ENCODE measurements at places on chromosomes 7 and 10.
A peak's percentile ranks its signal among the peaks of the same experiment; 100 is the strongest.

- peak; percentile 39 for DNase-seq
Observed at GRCh38 chr10:43801140-43801539, 152.5 kb upstream of the ZNF32 start.

- DNase-seq, result no peak
Observed at GRCh38 chr10:99330347-99330924, 1.3 kb downstream of the CNNM1 start.

- DNase-seq, result no peak
Observed at GRCh38 chr7:84638339-84638697, 443.7 kb upstream of the SEMA3A start.

DNA sequence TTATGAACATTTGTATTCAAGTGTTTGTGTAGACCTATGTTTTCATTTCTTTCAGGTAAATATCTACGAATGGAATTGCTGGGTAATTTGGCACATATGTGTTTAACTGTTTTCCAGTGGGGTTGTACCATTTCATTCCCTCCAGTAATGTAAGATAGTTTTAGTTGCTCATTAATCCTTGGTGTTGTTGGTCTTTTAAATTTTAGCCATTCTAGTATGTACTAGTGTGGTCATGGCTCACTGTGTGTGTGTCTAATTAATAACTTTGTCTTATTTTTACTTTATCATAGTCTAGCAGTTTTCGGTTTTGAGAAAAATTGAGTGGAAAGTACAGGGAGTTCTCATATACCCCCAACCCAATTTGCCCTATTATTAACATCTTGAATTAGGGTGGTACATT is 278.8 kb downstream of the CAMK1D start:
- no peak for DNase-seq

GRCh38 chr10:73967022-73967429 is 30.9 kb upstream of the VCL start:
- DNase-seq, result no peak

DNA sequence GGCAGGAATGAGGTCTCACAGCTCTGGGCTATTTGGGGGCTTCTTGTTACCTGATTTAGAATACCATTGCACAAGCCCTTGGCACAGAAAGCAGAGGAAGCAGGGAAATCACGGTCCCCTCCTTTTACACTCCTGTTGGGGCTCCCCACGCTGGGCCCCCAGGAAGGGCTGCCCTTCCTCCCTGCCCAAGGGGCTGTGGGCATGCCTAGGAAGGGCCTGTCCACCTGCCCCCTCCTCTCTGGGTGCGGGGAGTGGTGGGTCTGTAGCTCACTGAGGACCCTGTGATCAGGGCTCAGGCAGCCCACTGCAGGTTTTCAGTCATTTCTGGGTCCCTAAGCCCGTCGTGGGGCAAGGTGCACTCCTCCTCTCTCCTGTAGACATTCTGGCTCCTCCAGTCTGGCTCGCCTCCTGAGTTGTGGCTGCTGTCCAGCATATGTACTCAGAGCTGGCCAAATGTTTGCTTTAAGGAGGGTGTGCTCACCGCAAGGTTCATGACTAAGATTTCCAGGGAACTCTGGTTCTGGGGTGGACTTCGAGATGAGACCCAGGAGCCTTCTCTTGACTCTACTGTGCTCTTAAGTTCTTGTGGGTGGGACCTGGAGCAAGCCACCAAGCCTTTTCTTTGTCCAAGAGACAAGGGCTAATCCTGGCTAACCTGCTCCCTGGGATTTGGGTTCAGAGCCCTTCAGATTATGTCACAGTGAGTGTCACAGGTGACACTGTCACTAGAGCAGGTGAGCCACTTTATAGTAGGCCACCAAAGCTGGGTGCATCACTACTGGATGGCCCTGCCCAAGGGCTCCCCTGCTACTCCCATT is 56.0 kb downstream of the TACR2 start:
- DNase-seq, result peak; percentile 94

GRCh38 chr10:80172896-80173295 is 32.4 kb downstream of the ANXA11 start:
- no peak for DNase-seq

- DNase-seq, result peak; percentile 58
Observed at GRCh38 chr10:8183241-8183704, 128.8 kb downstream of the GATA3 start.

DNA sequence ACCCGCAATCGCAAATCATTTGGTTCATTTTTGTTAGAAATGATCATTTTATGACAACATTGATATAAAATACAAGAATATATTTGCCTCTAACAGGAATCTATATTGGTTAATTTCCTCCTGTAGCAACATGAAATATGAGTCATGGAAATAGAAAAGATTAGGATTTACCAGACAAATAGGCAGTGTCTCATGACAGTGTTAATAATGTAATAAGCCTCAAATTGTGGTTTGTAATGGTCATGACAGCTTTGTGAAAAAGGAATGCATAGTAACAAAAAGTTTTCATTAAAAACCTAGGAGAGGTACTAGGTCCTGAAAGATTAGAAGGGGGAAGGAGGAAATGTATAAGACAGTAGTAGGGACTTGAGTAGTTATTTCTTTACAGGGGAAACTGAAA is 7.9 kb upstream of the SLK start:
- peak; percentile 47 for DNase-seq

DNA sequence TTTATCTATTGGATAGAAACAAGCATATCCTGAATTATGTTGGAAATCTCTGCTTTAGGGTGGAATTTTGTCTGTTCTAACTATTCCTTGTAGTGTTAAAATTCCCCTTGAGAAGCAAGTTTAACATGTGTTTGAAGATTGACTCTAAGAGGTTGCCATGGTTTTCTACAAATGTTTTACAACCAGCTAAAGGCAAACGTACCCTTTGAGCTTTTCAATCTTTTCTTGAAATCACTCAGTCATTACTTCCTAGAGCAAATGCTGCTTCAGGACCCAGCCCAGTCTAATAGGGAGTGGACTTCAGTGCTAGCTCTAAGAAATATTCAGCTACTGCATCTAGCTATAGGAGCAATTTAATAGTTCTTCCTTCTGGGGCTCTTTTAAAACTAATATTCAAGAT is 118.8 kb upstream of the IFRD1 start:
- DNase-seq, result no peak

GRCh38 chr10:110619514-110620397 is 24.4 kb upstream of the RBM20 start:
- DNase-seq, result no peak

DNA sequence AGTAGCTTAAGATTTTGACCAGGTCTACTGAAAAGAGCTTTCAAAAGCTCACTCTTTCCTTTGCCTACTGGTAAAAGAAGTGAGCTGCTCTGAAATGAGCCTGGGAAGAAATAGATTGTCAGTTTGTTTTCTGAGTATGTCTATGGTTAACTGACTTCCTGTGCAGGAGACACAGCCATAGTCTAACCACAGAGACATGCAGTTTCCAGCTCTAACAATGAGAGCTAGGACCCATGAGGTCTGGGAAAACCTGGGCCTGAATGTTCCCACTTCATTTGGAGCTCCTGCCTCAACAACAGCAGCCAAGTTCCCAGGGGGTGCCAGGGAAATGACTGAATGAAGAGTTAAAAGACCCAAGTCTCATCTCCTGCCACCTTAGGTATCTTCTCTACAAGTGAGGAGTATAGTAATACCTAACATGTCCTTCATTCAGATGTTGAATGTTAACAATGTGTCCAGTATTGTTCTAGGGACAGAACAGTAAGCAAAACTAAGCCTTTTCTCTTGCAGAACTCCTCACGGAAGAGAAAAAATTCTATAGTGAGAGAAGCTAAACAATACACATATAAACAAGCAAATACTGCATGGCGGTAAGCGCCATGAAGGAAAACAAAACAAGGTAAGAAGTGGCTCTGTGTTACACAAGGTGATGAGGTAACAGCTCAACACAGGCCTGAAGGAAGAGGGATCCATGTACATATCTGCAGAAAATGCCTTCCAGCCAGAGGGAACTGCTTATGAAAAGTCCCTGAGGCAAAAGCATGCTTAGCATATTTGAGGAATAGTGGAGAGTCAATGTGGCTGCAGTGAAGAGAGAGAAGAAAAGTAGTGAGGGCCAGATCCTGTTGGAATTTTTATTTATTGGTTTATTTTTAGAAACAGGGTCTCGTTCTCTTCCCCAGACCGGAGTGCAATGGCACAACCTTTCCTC is 26.4 kb upstream of the ANKRD1 start:
- no peak for DNase-seq

DNA sequence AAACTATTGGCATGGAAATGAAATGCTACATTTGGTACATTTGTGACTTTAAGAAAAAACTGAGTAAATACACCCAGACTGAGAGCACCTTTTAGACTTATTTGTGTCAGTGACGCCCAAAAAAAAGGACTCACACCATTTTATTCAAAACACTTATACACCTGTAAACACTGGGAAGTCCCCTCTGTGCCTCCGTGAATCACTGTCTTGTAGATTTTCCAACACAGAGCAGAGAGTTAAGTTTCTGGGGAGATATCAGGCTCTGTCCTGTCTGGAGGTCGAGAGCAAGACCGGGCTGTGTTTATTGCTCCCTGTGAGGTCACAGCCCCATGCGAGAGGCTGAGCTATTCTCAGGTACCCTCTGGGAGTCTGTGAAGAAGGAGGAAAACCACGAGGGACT is 60.7 kb upstream of the TM9SF3 start:
- DNase-seq, result no peak

GRCh38 chr10:80289451-80290287 is at the start of gene MAT1A:
Gene MAT1A, minus strand, starts transcription at chr10:80289658. Its CDS starts 235 bp downstream, at chr10:80289423.
- DNase-seq, result peak; percentile 5

- DNase-seq, result peak; percentile 28
Observed at GRCh38 chr7:65251851-65252620, 121.6 kb upstream of the ZNF92 start.

DNA sequence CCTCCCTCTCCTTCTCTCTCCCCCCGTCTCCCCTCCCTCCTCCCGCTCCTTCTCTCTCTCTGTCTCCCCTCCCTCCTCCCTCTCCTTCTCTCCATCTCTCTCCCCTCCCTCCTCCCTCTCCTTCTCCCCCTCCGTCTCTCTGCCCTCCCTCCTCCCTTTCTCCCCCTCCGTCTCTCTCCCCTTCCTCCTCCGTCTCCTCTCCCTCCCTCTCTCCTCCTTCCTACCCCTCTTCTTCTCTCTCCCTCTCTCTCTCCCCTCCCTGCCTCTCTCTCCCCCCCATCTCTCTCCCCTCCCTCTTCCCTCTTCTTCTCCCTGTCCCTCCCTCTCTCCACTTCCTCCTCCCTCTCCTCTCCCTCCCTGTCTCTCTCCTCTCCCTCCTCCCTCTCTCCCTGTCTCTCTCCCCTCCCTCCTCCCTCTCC is 32.2 kb downstream of the AP5Z1 start:
- no peak for DNase-seq

DNA sequence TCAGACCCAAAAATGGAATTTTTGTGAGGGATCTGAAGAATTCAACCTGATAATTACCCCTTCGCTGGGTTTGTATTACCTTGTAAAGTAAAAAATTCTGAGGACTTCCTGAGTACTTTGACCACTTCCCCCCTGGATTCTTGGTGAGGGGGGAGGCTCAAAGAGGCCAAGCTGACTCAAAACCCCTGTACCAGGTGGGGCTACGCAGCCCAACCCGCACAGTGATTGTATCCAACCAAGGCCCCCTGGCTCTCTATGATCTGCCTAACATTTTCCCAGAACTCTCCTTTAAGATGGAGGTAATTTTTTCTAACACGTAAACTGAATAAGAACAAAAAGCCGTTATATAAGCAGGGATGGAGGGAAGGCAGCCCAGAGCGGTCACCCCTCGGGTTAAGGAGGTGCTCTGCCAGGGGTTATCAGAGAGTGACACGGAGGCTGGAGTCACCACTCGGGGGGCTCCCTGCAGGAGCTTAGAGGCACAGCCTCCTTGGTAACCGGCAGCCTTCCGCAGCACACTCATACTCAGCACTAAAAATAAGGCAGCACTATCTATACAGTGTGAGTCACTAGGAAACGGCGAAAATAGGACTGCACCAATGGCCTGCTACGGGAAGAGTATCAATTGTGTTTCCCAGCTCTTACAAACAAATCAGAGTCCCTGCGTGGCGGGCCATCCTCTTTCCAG is 255.4 kb downstream of the ELMO1 start:
- peak; percentile 57 for DNase-seq

DNA sequence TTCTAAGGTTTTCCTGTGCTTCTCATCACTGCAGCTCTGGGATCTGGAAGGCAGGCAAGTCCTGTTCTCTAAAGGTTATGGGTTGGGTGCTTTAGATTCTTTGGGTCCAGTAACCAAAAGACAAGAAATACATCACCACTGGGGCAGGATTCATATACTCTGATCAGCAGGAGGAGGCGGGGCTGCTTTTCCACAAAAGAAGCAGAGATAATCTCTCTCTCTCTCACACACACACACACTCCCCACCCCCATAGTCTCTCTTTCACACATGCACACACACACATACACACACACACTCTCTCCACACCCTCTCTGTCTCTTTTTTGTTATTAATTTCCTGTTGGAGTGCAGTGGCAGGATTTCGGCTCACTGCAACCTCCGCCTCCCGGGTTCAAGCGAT is 13.0 kb upstream of the ACBD5 start:
- DNase-seq, result no peak

- peak; percentile 37 for DNase-seq
Observed at GRCh38 chr7:43905956-43906330, 453 bp downstream of the URGCP start.

DNA sequence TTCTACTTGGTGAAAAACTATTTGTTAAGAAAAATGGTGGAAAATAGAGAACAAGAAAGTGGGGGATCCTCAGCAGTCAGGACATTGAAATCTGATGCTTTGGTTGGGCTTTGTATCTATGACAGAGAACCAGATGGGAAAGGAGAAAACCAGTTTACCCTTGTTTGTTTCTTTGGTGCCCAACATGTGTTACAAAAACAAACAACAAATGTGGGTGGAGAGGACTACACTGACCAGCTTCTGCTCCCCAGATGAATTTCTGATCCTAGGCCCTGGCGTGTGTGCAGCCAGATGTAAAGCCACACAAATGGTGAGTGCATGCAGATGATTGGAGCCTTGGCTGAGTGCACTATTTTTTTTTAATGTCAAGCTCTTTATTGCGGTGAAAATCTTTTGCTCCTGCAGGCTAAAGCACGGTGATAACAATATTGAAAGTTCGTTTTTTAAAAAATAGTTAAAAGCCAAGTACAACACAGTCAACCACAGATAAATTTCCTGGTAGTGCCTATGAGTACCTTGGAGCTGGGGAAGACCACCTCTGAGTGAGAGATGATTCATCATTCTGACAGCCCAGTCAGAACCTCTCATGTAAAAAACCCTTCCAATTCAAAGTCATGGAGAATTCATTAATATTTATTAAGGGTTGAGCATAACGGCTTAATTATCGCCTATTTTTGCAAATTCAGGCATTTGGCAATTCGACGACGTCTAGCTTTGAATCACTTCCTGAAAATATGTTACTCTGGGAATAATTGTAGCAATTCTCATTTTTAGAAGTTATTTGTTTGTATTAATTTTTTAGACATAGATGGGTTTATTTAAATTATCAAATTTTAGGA is 163.7 kb downstream of the AGMO start:
- no peak for DNase-seq

GRCh38 chr7:155533827-155534690 is 12.3 kb downstream of the CNPY1 start:
- DNase-seq, result peak; percentile 14

GRCh38 chr10:113108194-113108835 is 158.3 kb downstream of the TCF7L2 start:
- DNase-seq, result no peak

GRCh38 chr10:93346694-93347093 is 135.4 kb downstream of the MYOF start:
- peak; percentile 32 for DNase-seq

Measured in cardiac fibroblast (primary cell).